Activated CD8-positive, alpha-beta memory T cell treated with anti-CD3 and anti-CD28 coated beads for 4 hours (primary cell): ENCODE measurements at places on chromosomes 7 and 10.

- DNase-seq: no peak
Observed at GRCh38 chr7:106775975-106776607, 89.0 kb upstream of the PIK3CG start.

GRCh38 chr10:71435571-71436267 is 39.0 kb downstream of the CDH23 start:
- DNase-seq: no peak

GRCh38 chr10:60572511-60573194 is 183.0 kb upstream of the ANK3 start:
- DNase-seq: no peak

GRCh38 chr10:68435803-68436202 is 28.7 kb upstream of the RUFY2 start:
- no peak for DNase-seq

GRCh38 chr7:37411444-37412034 is 37.1 kb downstream of the ELMO1 start:
- DNase-seq: no peak

GRCh38 chr10:11560076-11560709 is 51.3 kb downstream of the USP6NL start:
- no peak for DNase-seq

DNA sequence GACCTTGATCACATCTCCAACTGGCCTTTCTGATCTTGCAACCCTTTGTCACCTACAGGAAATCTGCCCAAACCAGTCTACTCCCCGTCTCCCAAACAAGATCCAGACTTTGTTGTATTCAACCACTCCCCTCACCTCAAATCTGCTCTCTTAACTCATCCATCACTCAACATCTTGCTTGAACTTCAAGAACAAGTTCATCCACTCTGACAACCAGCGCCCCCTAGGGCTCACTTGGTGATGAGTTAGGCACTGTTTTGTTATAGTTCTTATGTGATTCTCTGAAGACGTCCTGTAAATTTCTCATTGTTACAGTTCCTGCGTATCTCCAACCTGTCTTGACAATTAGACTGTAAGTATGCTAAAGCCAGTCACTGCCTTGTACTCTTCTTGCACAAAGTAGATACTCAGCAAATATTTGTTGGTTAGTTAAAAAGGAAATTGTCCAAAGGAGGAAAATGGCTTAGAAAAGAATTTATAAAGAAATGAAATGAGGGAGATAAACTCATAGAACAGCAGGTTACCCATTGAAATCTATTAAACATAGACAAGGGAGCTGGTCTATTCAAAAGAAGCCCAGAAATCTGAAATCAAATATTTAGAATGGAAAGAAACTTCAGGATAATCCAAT is 5.3 kb downstream of the FRMD4A start:
- DNase-seq: peak; percentile 3
